Naive thymus-derived CD4-positive, alpha-beta T cell (primary cell): ENCODE measurements at places on chromosomes 7 and 10. TPM values are rescaled to one million over a fixed set of nuclear protein-coding genes. Genes with fewer than 3 reads are reported as not detected.

DNA sequence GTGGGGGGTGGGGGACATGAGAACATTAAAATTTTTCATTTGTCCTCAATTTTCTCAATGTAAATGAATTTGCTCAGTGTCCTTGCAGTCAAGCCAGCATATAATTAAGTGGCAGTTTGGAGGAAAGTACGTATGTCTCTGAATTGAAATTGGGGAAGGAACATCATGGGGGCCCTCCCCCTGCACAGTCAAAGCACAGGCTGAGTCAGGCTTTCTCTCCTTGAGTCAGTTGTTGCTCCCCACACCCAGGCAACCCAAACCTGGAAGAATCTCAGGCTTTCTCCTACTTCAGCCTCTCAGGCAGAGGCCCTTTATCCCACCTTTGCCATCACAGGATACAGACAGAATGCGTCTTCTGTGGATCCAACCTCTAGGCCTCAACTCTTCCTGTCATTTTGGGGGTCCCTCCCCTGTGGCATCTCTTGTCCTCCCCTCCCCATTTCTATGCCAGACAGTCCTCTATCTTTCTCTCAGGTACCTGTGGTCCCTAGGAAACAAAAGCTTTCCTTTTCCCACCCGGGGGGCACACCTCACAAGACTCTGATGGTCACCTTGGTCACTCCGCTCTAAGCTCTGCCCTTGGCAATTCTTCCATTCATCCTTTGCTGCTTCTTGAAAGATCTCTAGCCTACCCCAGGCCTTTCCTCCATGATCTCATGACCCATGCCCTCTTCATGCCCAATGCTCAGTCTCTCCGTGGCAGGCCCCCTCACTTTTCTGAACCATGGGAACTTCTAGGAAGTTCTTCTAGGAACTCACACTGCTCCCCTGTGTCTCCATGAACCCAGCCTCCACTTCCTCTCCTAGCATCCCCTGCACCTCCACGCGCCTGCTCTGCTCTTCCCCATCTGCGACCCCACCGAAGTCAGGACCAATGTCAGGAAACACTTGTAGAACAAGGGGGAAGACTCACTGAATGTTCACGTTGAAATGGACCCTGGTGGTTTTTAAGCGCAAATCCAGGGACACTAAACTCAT lies 40.4 kb downstream of the CREB3L2 start:
- no peak overlapping the region for H3K4me3 ChIP-seq
- no peak overlapping the region for H3K27ac ChIP-seq
- DNase-seq: no peak
- no peaks in the 10 kb centered on the region for H3K27me3 ChIP-seq

DNA sequence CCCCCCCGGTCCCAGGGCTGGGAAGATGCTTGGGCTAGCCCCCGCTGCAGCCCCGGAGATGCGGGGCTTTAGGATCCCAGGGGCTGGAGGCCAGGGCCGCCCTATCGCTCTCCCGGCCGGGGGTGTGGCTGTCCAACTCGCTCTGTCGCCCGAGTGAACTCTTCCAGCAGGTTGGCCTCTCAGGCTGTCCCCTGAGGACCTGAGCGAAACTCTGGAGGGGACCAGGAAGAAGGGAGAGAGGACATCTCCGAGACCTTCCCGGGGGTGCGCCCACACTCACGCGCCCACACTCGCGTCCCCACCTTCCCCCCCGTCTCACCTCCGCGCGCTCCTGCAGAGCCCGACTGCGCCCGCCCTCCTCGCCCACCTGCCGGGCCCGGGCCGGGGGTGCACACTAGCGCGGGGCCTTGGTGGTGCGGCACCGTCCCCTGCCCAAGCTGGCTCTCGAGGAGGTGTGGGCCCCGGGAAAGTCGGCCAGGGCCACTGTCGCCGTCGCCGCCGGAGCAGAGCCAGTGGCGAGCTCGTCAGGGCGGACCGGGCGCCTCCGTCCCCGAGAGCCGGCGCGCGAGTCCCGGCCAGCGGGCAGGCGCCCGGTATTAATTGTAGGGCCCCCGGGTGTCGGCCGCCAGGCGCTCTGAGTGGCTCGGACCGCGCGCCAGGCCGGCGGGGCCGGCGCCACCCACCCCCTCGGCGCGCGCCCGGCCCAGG lies 101.7 kb upstream of the SVIL start:
- H3K27me3 ChIP-seq: no peaks in the 10 kb centered on the region
- H3K4me3 ChIP-seq: peak overlapping the region; percentile 71
- H3K36me3 ChIP-seq: no peaks in the 10 kb centered on the region
- H3K4me1 ChIP-seq: peaks cover 15% of the 10 kb centered on the region
- peak overlapping the region; percentile 71 for H3K27ac ChIP-seq
- DNase-seq: peak; percentile 43

DNA sequence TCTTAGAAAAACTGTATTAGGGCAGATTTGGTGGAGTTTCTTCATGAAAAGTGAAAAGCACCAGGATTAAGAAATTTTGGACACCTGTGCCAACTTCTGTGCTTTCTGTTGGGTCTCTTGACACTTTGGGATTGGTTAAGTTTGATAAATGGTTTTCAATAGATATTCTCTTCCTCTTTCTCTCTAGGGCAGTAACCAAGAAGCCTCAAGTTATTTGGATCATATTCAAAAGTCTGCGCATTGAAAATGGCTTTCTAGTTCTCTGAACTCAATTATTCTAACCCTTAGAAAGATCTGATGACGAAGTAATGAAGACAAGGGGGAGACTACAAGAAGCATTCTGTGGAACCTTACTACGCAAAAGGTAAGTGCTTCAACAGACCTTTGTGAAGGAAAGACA lies 144.0 kb upstream of the CCDC6 start:
- H3K27ac ChIP-seq: no peak overlapping the region
- H3K4me1 ChIP-seq: no peaks in the 10 kb centered on the region
- no peaks in the 10 kb centered on the region for H3K27me3 ChIP-seq
- no peak for DNase-seq
- no peak overlapping the region for H3K4me3 ChIP-seq

DNA sequence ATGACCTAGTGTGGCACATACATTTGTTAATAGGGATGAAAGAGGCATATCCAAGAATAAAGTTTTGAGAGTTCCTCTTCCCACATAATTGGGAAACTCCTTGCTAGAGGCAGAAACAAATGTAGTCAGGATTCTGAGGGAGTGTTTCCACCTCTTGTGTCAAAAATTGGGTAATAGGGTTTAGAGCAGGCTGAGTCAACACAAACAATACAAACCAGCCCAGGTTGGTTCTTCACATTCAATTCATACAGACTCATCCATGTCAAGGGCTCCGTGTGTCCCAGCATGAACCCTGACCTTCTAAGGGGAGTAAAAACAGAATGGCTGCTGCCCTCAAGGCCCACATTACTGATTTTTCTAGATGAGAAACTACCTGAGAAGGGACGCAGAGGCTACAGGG lies 75.3 kb downstream of the GLI3 start:
- H3K27ac ChIP-seq: no peak overlapping the region
- H3K4me3 ChIP-seq: no peak overlapping the region
- H3K27me3 ChIP-seq: no peaks in the 10 kb centered on the region

- no peak for DNase-seq
- no peaks in the 10 kb centered on the region for H3K4me1 ChIP-seq
- no peaks in the 10 kb centered on the region for H3K36me3 ChIP-seq
- H3K4me3 ChIP-seq: no peak overlapping the region
These were observed 85.1 kb downstream of the FAM204A start for GRCh38 chr10:118256825-118257570.

Gene CCDC172
- total RNA-seq: not detected

GRCh38 chr10:71339796-71340589 lies 20.9 kb downstream of the SLC29A3 start:
- no peak overlapping the region for H3K27ac ChIP-seq
- H3K4me1 ChIP-seq: no peaks in the 10 kb centered on the region
- no peak for DNase-seq
- H3K36me3 ChIP-seq: no peaks in the 10 kb centered on the region

- no peaks in the 10 kb centered on the region for H3K27me3 ChIP-seq
- H3K27ac ChIP-seq: no peak overlapping the region
- no peak overlapping the region for H3K4me3 ChIP-seq
- H3K4me1 ChIP-seq: peaks cover 18% of the 10 kb centered on the region
- no peak for DNase-seq
These were observed 3.4 kb downstream of the LRRC27 start for GRCh38 chr10:132335189-132336063.

Gene PRKG1
- total RNA-seq: 0.19 TPM

GRCh38 chr10:130555411-130555750 lies 419.2 kb downstream of the GLRX3 start:
- no peaks in the 10 kb centered on the region for H3K4me1 ChIP-seq
- H3K4me3 ChIP-seq: no peak overlapping the region

- no peaks in the 10 kb centered on the region for H3K4me1 ChIP-seq
- H3K36me3 ChIP-seq: no peaks in the 10 kb centered on the region
- H3K27me3 ChIP-seq: no peaks in the 10 kb centered on the region
These were observed 170.4 kb upstream of the C7orf33 start for GRCh38 chr7:148419856-148420832.

DNA sequence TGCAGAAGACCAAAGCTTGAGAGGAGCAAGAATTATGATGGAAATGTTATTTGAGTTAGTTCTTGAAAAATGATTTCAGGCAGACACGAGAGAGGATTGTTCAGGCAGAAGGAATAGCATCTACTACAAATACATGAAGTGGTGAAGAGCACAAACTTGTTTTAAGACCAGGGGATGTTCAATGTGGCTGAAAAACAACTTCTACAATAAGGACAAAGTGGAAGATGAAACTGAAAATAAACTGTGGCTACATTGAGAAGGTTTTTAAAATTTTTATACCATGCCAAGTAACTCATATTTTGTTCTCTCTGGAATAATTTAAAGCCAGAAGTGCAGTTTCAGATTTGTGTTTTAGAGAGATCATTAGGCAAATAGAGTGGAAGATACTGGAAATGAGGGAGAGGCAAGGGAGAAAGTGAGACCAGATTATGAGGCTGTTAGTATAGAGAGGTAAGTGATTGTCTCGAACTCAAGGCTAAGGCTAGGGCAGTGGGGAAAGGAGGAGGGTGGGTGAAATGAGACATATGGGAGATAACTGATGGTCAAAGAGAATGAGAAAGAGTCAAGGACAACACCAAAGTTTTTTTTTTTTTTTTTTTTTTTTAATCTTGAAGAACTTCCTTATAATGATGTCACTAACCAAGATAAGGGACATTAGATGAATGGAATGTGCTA lies 115.4 kb downstream of the MDFIC start:
- no peak overlapping the region for H3K4me3 ChIP-seq
- H3K27me3 ChIP-seq: no peaks in the 10 kb centered on the region
- no peaks in the 10 kb centered on the region for H3K36me3 ChIP-seq
- H3K4me1 ChIP-seq: no peaks in the 10 kb centered on the region
- no peak for DNase-seq

Gene RNF133
- total RNA-seq: not detected

DNA sequence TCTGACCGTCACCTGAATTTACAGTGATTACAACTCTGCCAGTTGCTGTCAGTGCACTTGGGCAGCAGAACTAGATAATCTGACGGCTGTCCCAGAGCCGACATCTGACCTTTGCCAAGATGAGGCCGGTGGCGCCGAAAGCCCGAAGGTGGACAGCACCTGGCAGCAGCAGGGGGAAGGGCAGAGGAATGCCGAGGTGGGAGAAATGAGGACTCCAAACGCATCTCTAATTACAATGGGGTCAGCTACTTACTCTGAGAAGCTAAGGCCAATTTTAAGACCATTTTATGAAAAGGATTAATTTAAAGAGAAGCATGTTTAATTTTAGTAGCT lies 33.8 kb downstream of the TRIM8 start:
- no peaks in the 10 kb centered on the region for H3K36me3 ChIP-seq
- no peak for DNase-seq
- no peak overlapping the region for H3K27ac ChIP-seq
- H3K4me3 ChIP-seq: no peak overlapping the region

Gene GRM3
- not detected in 2 replicates for total RNA-seq

- no peaks in the 10 kb centered on the region for H3K4me1 ChIP-seq
- no peaks in the 10 kb centered on the region for H3K27me3 ChIP-seq
- H3K4me3 ChIP-seq: no peak overlapping the region
- no peak overlapping the region for H3K27ac ChIP-seq
These were observed 23.0 kb downstream of the SRRM3 start for GRCh38 chr7:76224695-76225094.

DNA sequence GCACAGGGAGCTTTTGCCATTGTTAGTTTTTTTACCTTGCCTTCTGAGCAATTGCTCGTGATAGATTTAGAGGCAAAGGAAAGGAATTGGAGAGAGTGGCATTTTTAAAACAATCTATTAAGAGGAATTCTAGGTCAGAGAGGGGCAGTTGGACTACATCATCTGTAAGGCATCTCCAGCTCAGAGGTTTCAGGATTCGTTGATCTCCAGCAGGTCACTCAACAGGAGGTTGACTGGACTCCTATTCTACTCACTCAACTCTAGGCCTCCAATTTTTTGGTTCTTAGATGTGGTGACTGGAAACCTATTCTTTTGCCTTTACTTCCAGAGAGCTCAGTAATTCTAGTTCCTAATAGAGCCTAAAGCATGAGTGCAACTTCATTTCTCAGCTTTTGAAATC lies 42.8 kb downstream of the TBXAS1 start:
- H3K36me3 ChIP-seq: no peaks in the 10 kb centered on the region
- no peaks in the 10 kb centered on the region for H3K27me3 ChIP-seq
- H3K27ac ChIP-seq: no peak overlapping the region
- no peaks in the 10 kb centered on the region for H3K4me1 ChIP-seq
- no peak for DNase-seq

DNA sequence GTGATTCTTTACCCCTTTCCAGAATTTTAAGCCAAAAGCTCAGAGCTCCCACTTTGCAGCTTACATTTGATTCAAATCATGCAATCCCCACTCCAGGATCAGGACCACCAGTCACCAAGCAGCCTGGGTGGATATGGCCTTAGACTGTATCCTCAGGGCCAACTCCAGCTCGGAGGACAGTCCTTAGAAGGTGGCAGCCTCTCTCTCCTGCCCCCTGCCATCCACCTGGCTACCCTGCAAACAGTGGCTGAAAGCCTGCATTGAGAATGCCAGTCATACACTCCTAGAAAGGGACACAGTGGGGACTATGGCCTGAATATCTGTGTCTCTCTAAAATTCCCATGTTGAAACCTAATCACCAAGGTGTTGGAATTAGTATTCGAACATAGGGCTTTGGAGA lies 50.0 kb upstream of the KCNMA1 start:
- DNase-seq: no peak
- no peak overlapping the region for H3K27ac ChIP-seq
- H3K27me3 ChIP-seq: no peaks in the 10 kb centered on the region
- no peaks in the 10 kb centered on the region for H3K36me3 ChIP-seq
- no peaks in the 10 kb centered on the region for H3K4me1 ChIP-seq

- H3K27me3 ChIP-seq: no peaks in the 10 kb centered on the region
- no peak for DNase-seq
- H3K4me3 ChIP-seq: no peak overlapping the region
- no peaks in the 10 kb centered on the region for H3K36me3 ChIP-seq
- H3K27ac ChIP-seq: no peak overlapping the region
These were observed 19.2 kb downstream of the DUSP5 start for GRCh38 chr10:110516815-110517492.

DNA sequence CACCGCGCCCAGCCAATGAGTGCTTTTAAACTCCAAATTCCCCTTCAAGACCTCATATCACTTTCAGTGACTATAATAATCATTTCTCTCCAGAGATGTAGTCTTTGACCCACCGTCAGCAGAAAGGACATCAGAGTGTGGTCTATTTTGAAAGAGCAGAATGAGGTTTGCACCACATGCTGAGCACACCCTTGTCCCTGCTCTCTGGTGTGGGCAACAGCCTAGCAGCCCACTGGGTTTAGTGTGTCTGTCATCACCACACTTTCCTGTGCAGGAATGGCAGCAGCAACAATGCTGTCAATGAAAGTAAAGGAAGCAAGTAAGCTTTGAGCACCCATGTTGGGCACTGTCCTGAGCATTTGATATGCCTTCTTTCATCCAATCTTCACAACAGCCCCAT lies 122.4 kb downstream of the PLXNA4 start:
- no peaks in the 10 kb centered on the region for H3K27me3 ChIP-seq
- no peak overlapping the region for H3K27ac ChIP-seq
- no peaks in the 10 kb centered on the region for H3K36me3 ChIP-seq
- H3K4me1 ChIP-seq: peaks cover 20% of the 10 kb centered on the region

Gene MBL2
- not detected in 2 replicates for total RNA-seq

Gene CTBP2
- total RNA-seq: 3.9 TPM
